ENCODE measurements at places on chromosomes 7 and 10. TPM values are rescaled to one million over a fixed set of nuclear protein-coding genes. Genes with fewer than 3 reads are reported as not detected.

- no peaks in the 10 kb centered on the region for H3K27me3 ChIP-seq
- H3K27ac ChIP-seq = no peak overlapping the region
- H3K4me3 ChIP-seq = no peak overlapping the region
- H3K36me3 ChIP-seq = no peaks in the 10 kb centered on the region
Measured at GRCh38 chr7:101746314-101746713, 71.1 kb upstream of the CUX1 start.

DNA sequence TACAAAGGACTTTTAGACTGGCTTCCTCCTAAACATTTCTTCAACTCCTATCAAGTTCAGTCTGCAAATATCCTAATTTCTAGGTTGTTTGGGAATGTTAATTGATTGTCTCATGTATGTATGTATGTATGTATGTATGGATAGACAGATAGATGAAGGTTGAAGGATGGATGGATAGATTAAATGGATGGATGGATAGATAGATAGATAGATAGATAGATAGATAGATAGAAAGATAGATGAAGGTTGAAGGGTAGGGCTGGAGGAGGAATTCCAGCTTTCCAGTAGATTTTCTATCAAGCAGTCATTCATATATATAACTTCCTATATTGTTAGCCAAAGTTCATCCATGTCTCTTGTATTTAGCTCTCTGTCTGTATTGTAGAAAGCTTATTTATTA, 85.8 kb downstream of the KAT6B start:
- no peaks in the 10 kb centered on the region for H3K36me3 ChIP-seq
- no peak for DNase-seq
- no peak overlapping the region for H3K4me3 ChIP-seq
- H3K27ac ChIP-seq = no peak overlapping the region
- H3K4me1 ChIP-seq = no peaks in the 10 kb centered on the region
- H3K27me3 ChIP-seq = no peaks in the 10 kb centered on the region

DNA sequence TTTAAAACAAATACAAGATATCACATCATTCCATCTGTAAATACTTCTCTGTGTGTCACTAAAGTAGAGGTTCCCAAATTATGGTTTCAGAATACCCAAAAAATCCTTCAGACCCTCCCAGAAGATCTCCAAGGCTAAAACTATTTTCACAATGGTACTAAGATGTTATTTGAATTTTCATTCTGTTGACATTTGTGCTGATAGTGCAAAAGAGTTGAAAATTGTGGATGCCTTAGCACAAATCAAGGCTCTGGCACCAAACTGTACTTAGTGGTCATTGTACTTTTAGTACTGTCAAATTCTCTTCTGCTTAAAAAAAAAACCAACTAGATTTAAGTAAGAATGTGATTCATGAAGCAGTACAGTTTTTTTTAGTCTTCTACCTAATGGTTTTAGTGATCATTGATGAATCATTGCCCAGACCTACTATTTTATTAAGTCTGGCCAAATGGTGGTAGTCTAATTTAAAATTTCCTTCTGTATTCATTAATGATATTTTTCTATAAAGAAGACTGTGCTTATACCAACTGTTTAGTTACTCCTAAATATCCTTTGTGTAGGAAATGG, 50.5 kb downstream of the TPST1 start:
- H3K4me3 ChIP-seq = no peak overlapping the region
- no peaks in the 10 kb centered on the region for H3K27me3 ChIP-seq
- no peaks in the 10 kb centered on the region for H3K36me3 ChIP-seq
- no peaks in the 10 kb centered on the region for H3K4me1 ChIP-seq

- peaks cover 19% of the 10 kb centered on the region for H3K4me1 ChIP-seq
- no peaks in the 10 kb centered on the region for H3K36me3 ChIP-seq
- DNase-seq = no peak
Measured at GRCh38 chr7:121006711-121007315, 18.3 kb downstream of the CPED1 start.

- no peak for DNase-seq
- no peaks in the 10 kb centered on the region for H3K36me3 ChIP-seq
- no peaks in the 10 kb centered on the region for H3K27me3 ChIP-seq
- no peaks in the 10 kb centered on the region for H3K4me1 ChIP-seq
Measured at GRCh38 chr7:49255054-49255453, 330.7 kb downstream of the CDC14C start.

EVX1 gene
- 1.1 TPM for total RNA-seq

CFAP43 gene
- 0.83 TPM for total RNA-seq

CDC14C gene
- 0.23 TPM for total RNA-seq

Data from hepatocyte (in vitro differentiated cells).